ENCODE measurements at places on chromosomes 16 and 17.

DNA sequence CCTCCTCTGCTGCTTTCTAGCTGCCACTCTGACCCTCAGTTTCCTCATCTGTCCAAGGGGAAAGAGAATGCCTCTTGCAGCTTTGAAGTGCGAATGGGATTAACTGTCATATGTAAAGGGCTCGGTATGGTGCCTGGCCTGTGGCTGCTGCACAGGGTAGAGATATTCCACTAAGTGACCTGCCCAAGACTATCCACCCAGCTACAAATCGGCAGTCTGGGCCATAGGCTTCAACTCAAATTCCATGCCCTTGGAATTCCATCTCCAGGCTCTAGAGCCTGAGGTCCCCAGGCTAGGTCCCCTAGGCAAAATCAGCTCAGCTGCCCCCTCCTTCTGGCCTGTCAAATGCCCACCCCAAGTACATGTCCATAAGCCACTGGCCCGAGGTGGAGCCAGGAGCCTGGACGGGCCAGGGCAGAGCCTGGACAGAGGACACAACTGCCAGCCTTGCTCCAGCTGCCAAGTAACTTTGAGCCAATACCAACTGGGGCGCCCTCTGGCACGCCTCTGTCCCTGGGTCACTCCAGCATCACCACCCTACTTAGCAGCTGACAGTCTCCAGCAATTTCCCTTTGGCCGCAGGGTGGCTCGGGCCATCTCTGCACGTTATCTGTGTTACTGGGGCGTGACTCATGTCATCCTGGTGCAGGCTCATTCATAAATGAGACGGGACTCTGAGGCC is 57.2 kb downstream of the SDK2 start:
- no peak for DNase-seq

DNA sequence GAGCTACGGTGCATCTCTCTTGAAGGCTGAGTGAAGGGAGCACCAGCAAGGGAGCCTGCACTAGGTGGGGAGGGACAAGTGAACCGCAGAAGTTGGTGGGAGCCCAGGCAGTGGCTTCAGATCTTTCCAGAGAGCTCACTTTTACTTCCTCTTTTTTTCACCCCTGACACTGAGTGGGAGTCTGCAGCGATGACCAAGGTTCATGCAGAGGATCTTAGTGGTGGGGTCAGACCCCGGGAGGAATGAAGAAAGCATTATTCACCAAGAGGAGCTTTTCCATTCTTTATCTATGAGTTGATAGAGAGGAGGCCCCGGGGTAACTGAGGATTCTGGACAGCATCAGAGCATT is 3.0 kb upstream of the CCL2 start:
- DNase-seq, result no peak

- peak; percentile 73 for DNase-seq
These were observed 23.7 kb downstream of the CLEC3A start for GRCh38 chr16:78045865-78046581.

GRCh38 chr16:10003486-10003885 is 178.7 kb downstream of the GRIN2A start:
- no peak for DNase-seq

Data from activated CD4-positive, alpha-beta T cell treated with anti-CD3 and anti-CD28 coated beads for 36 hours (primary cell).